WTC11 (cell line): ENCODE measurements at places on chromosomes 1 and 21.

GRCh38 chr1:68344208-68344607 is 105.5 kb downstream of the RPE65 start:
- DNase-seq = no peak

DNA sequence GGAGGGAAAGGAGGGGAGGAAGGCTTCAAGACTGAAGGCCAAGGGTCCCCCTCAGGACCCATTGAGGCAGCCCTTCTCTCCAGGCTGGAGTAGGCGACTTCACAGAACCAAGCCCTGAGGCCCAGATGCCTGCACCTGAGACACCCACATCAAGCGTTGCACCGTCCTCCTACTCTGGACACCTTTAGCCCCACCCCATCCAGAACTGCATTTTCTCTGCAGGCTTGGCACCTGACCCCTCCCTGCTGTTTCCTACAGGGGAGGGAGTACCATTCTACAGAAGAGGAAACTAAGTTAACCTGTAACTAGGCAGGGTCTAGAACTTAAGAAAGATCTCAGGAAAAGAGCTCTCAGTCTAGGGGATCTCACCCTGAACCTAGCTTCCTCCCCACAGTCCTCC is 12.0 kb downstream of the PEF1 start:
- no peak for DNase-seq

DNA sequence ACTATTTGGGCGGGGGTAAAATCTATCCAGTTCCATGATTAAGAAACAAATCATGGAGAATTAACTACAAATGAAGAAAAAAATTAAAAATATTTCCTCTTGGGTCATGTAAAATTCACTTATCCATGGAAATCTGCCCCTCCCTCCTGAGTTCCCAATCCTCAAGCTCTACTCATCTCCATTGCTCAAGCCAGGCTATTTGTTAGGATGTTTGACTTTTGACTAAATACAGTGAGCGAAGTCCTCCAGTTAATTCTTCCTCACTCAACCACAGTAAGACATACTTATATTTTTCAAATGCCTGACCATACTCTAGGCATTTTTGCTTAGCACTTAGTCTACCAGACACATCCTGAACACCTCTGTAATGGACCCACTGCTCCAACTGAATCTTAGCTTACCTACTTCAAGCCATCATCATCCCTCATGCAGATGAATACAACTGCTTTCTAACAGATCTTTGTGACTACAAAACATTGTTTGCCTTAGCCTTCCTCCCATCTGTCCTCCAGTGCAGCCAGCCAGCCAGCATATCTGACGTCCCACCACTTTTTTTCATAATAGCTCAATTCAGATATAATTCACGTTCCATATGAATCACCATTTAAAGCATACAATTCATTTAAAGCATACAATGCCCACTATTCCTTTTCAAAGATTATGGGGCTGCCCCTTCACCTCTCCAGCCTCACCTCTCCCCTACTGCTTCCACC is 154.2 kb downstream of the RERE start:
- DNase-seq = no peak

DNA sequence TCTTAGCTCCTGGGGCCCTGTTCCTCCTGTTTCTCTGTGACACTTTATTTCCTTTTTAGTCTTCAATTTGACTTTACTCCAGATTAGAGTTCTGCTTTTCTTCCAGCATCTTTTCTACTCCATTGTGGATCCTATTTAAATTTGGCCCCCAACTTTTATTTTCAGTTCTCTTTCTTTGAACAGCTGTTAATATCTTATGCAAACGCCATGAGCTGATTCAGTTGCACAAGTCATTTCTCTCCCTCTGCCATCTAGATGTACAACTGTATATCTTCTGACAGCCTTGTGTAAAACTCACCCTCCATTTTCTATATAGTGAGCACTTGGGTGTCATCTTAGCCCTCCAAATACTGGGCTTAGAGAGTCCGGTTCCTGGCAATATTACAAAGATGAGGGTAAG is 42.2 kb downstream of the SPATA17 start:
- no peak for DNase-seq

DNA sequence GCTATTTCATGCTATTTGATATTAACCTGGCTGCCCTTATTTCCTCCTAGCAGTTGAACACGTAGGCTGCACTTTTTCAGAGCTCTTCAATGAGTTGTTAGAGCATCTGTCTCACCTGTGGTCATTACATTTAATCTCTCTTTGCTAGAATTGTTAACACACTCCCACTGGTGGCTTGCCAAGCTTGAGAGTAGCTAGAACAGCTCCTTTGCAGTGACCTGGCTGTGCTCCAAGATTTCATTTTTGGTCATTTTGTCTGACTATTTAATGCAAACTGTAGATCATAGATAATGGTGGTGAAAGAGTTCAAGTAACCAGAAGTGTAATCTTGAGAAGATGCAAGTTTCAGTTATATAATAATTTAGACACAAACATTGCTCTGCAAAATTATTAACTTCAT is 105.6 kb downstream of the LRRC7 start:
- DNase-seq = no peak

- no peak for DNase-seq
Observed at GRCh38 chr21:17455028-17455353, 57.9 kb upstream of the CXADR start.

DNA sequence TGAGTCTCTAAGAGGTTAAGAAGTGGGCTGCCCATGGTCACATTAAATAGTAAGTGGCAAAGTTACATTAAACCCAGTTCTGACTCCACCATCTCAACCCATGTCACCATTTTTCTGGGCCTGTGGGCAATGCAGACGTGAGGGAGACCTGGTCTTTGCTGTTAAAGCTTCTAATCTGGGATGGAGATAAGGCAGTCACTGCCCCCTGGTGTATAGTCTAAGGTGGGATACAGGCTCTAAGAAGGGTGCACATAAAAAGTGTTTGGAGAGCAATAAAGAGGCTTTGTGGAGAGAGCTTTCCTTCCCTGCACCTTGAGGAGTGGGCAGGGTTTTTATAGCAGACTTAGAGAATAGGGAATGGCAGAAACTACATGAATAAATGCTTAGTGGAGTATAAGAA is 141.3 kb downstream of the ROR1 start:
- DNase-seq = no peak

DNA sequence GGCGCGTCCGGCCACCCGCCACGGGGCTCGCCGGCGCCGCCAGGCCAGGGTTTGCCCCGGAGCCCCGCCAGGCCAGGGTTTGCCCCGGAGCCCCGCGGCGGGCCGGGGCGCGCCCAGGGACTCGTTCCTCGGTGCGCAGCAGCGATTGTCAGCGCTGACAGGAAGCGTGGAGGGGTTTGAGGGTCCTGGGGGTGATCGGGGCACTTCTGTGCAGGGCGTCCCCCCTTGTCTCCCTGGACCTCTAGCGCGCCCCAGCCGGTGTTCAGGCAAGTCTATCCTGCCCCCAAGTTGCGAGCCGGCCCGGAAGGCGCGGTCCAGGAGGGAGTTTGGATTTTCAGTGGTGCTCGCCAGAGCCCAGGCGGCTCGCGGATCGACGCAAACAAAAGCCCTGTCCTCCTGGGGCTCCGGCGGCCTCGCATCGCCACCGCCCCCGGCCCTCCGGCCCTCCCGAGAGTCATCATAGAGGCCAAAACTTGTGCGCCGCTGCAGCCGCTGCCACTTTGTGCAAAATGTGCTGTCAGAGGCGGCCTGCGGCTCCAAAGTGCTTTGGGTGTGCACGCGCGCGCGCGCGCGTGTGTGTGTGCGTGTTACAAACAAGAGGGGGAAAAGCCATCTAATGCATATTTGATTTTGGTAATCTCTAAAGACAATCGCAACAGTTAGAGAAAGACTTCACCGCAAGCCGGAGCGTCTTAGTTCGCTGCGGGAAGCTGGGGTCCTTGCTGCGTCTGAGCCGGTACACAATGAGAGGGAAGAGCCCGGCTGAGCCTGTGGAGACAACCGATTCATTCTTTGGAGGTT is 1.0 kb downstream of the ROR1 start:
- peak; percentile 72 for DNase-seq

- DNase-seq = no peak
Observed at GRCh38 chr21:43034101-43034500, 41.5 kb downstream of the CBS start.

GRCh38 chr21:42026082-42026435 is 15.9 kb upstream of the ZBTB21 start:
- no peak for DNase-seq

- no peak for DNase-seq
Observed at GRCh38 chr1:14304381-14304865, 294.1 kb upstream of the KAZN start.

DNA sequence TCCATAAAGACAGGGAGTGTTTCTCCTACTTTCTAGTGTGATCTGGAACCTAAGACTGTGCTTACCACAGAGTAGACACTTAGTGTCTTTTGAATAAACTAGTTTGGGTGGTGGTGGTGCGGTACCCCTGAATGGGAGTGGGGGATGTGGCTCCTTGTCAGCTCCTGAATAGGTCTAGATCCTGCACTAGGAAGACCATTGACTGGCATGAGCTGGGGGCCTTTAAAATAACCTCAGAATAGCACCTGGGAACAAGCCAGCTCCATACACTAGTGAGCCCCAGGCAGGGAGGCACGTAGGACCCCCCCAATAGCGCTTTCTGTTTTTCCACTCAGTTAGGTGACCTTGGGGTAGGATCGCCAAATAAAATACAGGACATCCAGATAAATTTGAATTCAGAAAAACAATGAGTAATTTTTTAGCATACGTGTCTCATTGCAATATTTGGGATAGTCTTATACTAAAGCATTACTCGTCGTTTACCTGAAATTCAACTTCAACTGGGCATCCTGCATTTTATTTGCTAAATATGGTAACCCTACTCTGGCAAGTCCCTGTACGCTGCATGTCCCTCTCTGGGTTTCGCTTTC is 45.6 kb downstream of the AZIN2 start:
- no peak for DNase-seq

DNA sequence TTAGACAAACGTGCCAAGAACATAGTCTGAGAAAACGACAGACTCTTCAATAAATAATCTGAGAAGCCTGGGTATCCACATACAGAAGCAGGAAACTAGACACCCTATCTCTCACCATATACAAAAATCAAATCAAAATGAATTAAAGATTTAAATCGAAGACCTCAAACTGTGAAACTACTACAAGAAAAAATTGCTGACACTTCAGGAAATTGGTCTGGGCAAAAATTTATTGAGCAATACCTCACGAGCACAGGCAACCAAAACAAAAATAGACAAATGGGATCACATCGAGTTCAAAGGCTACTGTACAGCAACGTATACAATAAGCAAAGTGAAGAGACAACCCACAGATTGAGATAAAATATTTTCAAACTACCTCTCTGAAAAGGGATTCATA is 292.8 kb upstream of the RGS18 start:
- DNase-seq = no peak

- DNase-seq = no peak
Observed at GRCh38 chr1:50611675-50612074, 188.4 kb upstream of the DMRTA2 start.

- DNase-seq = no peak
Observed at GRCh38 chr1:221987860-221988520, 246.1 kb upstream of the DUSP10 start.

DNA sequence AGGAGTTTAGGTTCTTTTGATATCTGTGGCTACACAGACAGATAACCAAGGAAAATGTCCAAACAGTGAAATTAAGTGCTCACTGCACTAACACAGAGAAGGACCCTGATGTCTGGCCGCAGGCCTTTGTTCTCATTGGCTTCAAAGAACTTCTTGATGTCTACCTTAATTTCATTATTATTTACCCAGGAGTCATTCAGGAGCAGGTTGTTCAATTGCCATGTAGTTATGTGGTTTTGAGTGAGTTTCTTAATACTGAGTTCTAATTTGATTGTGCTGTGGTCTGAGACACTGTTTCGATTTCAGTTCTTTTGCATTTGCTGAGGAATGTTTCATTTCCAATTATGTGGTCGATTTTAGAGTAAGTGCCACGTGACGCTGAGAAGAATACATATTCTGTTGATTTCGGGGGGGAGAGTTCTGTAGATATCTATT is 15.2 kb upstream of the LGALS8 start:
- no peak for DNase-seq

DNA sequence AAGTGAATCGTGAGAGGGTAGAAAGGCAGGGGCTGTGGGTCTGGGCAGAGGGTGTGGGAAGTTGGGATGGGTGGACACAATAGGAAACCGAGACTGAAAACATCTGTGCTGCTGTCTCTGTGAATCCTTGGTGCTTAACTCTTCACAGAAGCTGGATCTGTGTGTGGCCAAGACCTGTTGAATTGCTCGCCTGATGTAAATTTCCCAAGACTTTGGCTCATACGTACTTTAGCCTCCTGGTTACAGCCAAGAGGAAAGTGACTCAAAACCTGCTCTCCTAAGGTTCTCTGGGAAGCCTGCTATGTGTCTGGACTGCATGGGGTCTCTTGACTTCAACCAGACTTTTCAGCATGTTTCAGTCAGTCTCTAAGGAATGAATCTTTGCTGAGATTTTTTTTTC is 270.3 kb downstream of the RWDD3 start:
- DNase-seq = no peak
